ENCODE measurements at places on chromosomes 11 and 22. TPM values are rescaled to one million over a fixed set of nuclear protein-coding genes. Genes with fewer than 3 reads are reported as not detected.

The FAM89B gene
- total RNA-seq = 21.2 TPM

The TNNT3 gene
- not detected for total RNA-seq

The SYT13 gene
- total RNA-seq = 0.33 TPM

The FLRT1 gene
- total RNA-seq = 0.16 TPM

The HTR3A gene
- not detected for total RNA-seq
